ENCODE measurements at places on chromosomes 4 and X.

GRCh38 chr4:79823148-79823763 is 249.8 kb downstream of the ANTXR2 start:
- no peak for DNase-seq

DNA sequence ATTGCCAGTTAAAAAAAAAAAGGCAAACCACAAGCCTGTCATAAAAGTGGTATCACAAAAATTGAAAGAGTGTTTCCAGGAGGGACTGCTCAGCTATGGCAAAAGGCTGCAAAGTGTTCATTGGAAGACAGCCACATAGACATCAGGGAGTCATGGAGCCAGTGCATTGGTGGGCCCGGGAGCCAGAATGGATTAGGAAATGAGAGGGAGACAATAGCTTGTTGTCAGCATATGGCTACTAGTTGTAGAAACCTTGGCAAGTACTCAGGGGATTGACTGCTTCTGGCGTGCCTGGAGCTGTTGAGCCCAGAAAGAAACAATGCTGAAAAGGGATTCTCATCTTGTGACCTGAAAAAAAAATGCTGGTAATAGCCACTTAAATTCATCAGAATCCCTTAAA is 5.0 kb downstream of the GAR1 start:
- DNase-seq = no peak

GRCh38 chr4:168151327-168151726 is 59.0 kb downstream of the ANXA10 start:
- DNase-seq = no peak

DNA sequence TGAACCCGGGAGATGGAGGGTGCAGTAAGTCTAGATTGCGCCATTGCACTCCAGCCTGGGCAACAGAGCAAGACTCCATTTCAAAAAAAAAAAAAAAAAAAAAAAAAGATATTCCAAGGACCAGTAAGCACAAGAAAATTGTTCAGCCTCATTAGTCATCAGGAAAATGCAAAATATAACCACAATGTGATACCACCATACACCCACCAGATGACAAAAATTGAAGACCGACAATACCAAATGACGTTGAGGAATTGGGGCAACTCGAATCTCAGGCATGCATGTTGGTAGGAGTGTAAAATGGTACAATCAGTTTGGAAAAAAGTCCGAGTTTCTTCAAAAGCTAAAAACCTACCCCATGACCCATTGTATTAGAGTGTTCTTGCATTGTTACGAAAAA is 130.2 kb upstream of the FAM9B start:
- DNase-seq = no peak

- no peak for DNase-seq
Observed at GRCh38 chr4:2933566-2934076, 29.6 kb downstream of the NOP14 start.

DNA sequence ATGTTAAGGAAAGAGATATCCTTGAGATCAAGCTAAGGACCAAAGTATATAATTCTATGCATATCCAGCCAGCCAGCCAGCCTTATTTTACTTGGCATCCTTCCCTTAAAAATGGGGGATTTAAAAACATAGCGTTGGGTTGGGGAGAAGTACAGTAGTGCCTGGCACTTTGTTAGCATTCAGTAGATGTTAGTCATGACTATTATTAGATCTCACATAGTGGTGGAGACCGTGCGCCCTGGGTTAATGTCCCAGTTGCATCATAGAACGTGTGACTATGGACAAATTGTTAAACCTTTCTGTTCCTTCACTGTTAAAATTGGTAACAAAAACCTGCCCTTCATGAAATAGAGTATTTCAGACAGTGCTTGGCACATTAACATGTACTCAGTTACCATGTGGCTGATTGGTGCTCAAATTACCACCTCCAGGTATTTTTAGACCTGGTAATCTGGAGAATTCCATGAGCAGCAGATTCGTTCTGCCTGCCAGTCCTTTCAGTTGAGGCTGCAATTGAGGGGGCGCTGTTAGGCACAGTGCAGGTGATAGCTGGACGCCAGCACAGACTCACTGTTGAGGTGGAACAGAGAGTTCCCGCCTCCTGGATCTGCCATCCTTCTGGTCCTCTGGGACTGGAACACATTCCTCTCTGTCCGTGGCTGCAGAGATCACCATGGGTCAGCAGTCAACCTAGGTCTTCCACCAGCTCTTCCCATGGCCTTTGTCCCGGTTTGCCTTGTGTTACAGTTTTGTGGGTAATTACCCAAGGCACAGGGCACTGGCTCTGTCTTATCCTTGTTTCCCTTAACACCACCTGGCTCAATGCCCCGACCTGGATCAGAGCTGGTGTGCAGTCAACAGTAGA is 31.7 kb downstream of the RBBP7 start:
- no peak for DNase-seq

DNA sequence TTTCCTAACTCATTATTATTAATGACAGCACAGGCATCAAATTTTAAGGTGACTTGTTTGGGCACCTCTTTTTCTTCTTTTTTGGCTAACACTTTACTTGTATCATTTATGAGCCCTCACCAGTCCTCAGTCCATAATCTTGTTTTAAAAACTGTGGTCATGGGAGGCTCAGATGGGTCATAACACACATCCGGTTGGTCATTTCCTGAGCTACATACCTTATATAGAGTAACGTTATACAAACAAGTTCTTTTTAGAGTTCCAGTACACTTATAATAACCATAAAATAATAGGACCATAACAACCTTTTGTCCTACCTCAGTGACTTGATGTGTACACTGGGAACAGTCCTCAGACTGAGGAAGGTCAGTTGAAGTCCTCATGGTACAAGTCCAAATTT is 21.1 kb upstream of the PLS3 start:
- no peak for DNase-seq

Measured in NCI-H1092 (cell line).